H54 (cell line): ENCODE measurements at places on chromosomes 13 and 19.

- no peak for DNase-seq
Observed at GRCh38 chr19:46423188-46423587, 5.5 kb downstream of the PNMA8C start.

DNA sequence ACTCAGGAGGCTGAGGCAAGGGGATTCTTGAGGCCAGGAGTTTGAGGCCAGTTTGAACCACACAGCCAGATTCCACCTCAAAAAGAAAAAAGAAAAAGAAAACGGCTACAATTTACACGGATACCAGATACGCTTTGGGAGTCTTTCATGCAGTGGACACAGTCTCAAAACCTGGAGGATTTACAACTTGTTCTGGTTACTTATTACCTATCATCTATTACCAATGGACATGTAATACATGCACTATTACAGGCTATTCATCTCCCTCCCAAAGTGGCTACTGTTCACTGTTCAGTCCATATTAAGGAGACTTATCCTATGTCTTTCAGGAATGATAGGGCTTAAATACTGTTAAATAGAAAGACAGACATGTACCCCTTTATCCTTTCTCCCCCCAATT is 33.3 kb downstream of the ZNF823 start:
- no peak for DNase-seq

- DNase-seq, result no peak
Observed at GRCh38 chr13:61162106-61162505, 253.5 kb downstream of the PCDH20 start.

DNA sequence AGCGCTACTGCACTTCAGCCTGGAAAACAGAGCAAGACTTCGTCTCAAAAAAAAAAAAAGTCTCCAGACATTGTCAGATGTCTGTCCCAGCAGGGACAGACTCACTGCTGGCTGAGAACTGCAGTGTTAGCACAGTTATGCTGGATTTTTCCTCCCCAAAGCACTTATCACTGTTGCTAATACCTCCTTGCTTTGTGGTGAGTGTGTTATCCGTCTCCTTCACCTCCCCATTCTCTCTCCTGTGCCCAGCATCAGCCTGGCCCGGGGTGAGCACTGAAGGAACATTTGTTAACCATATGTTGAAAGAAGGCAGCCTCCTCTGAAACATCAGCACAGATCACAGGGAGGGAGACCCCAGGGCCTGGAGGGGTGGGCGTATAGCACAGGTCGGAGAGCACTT is 11.3 kb downstream of the MYO9B start:
- DNase-seq, result no peak

GRCh38 chr13:91311491-91311890 is 36.0 kb upstream of the MIR17HG start:
- no peak for DNase-seq

- no peak for DNase-seq
Observed at GRCh38 chr19:4086411-4086867, 19.7 kb upstream of the ZBTB7A start.

DNA sequence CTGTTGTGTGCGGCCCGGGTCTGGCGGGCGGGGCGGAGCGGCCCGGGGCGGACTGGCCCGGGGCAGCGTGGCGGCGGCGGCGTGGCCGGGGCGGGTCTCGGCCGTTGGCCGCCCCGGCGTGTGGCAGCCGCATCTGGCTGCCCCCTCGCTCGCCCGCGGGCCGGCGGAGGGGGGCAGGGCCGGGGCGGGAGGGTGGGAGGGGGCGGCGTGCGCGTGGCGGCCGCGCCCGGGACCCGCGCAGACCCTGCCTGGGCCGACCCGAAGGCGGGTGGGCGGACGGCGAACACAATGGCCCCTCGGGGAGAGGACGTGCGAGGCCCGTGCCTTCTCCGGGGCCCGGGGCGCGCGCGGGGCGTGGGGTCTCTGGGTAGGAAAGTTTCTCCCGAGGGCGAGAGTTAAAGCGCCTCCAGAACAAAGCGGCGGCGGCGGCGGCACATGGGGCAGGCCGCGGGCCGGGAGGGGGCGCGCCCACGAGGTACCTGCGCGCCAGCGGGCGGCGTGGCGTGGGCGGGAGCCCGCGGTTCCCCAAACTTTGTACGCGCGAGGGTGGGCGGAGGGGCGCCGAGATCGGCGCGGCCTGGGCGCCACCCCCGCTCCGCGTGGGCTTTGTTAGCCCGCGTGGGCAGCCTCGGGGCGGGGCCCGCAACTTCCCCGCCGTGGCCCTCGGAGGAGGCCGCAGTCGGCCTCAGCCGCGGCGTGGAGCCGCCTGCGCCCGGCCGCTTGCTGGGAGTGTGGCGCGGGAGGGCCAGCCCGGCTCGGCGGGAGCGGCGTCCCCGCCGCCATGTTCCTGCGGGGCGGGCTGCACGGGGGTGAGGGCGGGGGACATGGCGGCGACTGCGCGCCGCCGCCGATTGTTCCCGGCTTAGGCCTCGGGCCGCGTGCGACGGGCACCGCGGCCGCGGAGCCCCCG is 764 bp downstream of the MIR17HG start:
- peak; percentile 66 for DNase-seq

DNA sequence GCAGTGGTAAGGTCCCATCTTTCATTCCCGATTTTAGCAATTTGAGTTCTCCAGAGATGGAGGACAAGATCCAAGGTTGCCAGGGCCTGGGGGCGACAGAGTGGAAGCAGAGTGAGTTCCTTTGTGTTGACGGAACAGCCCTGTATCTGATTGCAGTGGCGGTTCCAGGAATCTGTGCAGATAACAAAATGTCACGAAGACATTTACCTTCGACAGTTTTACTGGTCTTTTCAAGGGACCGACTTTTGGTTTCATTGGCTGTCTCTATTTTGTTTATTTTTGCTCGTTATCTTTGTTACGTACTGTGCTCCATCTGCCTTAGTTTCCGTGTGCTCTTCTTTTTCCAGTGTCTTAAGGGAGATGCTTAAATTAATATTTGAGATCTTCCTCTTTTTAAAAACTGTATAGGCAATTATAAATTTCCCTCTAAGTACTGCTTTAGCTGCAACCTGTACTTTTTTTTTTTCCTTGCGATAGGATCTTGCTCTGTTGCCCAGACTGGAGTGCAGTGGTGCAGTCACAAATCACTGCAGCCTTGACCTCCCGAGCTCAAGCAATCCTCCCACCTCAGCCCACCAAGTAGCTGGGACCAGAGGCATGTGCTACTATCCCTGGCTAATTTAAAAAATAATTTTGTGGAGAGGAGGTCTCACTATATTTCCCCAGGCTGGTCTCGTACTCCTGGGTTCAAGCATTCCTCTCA is 23.2 kb downstream of the KDM4B start:
- DNase-seq, result no peak

DNA sequence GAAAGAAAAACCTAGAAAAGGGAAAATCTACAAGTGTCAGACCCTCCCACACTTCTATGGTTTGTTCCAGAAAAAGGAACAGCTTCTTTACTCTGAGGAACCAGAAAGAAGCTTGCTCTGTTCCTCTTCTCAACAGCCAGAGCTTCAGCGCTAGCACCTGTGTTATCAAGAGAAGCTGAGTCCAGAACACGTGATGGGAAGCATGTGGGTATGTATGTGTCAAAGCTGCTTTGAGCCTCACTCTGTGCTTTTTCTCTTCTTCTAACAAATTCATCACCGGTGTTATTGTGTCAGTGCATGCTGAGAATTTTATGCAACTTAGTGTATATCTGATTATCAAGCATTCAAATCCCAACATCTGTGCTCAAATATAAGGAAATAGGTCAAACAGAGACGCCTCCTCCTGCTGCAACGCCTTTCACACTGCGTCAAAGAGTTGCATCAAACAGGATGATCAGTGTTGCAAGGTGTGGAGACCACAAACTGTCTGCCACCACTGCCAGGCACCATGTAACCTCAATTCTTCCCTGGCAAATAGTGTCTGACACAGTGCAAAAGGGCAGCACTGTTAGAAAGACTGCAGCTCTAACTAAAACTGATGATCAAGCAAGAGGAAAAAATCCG is 83.9 kb downstream of the LRRC63 start:
- no peak for DNase-seq

- DNase-seq, result peak; percentile 66
Observed at GRCh38 chr19:53772943-53773342, 51.2 kb downstream of the NLRP12 start.

GRCh38 chr19:35903550-35904179 is 1.3 kb downstream of the HCST start:
- DNase-seq, result peak; percentile 68

GRCh38 chr13:113157929-113158747 is at the start of gene PROZ:
Gene PROZ, plus strand, starts transcription at chr13:113158648. Its CDS starts 13 bp downstream, at chr13:113158661.
- DNase-seq, result no peak

DNA sequence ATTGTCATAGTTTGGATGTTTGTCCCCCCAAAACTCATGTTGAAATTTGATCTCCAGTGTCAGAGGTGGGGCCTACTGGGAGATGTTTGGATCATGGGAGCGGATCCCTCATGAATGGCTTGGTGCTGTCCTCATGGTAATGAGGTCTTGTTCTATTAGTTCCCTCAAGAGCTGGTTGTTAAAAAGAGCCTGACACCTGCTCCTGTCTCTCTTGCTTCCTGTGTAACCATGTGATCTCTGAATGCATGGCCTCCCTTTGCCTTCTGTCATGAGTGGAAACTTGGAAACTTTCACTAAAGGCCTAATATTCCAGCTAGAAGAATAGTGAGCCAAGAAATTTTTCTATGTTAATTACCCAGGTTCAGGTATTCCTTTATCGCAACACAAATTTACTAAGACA is 311.4 kb upstream of the ATXN8OS start:
- DNase-seq, result no peak

- DNase-seq, result no peak
Observed at GRCh38 chr13:107516517-107516916, 698.8 kb downstream of the LIG4 start.

DNA sequence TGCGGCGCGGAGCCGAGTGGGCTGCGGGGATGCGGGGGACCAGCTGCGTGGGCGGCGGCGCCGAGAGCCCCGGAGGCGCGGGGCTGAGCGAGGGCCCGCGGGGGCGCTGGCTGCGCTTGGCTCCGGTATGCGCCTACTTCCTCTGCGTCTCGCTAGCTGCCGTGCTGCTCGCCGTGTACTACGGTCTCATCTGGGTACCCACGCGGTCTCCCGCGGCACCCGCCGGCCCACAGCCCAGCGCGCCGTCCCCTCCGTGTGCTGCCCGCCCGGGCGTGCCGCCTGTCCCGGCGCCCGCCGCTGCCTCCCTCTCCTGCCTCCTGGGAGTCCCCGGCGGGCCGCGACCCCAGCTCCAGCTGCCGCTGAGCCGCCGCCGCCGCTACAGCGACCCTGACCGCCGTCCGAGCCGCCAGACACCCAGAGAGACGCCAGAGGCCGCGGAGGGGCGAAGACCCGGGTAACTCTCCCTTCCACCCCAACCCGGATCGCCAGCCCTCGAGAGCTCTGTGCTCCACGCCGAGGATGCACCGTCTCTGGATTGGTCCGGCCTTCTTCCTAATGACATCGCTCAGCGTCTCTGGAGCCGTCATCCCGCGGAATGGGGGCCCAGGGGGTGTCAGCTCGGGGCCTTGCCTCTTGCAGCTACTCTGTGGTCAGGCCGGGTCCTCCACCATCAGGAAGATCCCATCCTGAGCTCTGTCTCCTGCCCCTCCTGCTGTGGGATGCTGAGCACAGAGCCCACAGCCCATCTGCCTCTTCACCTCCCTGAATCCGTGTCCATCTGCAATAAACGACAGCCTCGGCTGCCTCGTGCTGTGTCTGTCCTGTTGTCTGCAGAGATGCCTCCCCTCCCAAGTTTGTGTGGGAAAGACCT is 441 bp downstream of the INAFM1 start:
- DNase-seq, result no peak

DNA sequence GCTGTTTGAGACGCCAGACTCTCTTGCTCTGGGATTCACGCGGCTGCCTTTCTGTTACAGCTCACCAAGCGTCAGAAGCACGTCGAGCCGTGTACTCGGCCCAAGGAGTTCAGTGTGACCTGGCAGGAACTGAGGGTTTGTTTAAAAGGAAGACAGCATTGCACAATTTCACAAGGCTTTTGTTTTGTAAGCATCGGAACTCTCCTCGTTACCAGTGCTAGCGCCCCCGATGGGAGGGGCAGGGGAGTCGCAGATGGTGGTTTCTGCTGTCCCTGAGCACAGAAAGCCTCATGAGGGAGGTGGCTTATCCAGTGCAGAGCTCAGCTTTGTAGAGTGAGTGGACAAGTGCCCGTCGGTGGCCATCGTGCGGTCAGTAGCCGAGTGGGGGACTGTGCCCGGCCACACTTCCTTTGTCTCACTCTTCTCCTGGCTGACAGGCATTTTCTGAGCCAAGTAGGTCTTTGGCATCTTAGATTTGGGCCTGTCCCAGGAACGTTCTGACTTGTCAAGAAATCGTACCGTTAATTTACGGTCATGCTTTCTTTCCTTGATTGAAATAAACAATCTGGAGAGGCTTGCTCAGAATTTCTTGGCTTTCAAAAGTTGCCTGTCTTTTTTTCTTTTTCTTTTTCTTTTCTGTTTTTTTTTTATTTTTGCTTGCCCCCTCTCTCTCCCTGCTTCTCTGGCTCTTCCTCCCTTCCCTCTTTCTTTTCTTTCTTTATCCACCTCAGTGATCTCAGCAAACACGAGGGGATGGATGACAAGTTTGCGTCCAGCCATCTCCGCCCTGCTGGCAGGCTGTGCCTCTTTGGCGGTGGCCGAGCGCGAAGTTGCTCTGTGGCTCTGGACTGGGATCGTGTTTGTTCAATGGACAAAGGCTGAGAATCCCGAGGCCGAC is 7.7 kb downstream of the KDM4B start:
- no peak for DNase-seq

DNA sequence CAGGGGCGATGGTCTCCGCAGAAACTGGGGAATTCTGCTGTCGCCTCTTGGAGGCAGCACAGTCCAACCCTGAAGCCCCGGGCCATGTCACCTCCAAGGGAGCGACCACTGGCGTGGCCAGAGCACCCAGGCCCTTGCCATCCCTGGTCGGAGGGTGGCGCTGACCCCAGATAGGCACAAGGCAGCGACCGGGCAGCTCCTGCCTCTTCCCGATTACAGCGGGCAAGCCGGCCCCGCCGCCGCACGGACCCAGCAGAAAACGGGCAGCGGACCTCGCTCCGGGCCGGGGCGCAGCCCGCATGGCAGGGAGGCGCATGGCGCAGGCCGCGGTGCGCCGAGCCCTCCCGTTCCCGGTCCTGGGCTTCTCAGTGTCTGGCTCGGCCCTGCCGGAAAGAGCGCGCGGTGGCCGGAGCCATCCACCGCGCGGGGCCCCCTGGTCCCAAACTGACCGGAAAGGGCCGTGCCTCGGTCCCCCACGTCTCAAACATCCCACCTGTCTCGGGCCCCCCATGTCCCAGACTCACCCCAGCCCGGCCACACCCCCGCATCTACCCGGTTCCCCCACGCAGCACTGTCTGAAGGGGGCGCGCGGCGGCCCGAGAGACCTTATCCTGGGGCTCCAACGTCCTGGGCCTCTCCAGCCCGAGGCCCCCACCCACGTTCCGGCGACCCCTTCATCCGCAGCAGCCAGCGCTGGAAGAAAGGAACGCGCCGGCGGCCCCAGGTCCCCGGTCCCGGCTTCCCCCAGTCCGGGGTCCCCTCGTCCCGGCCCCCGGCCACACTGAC is 727 bp downstream of the CERS1 start:
- no peak for DNase-seq

GRCh38 chr19:34317311-34317927 is 47.6 kb upstream of the GPI start:
- no peak for DNase-seq
